Pancreas (tissue), 10 donors: ENCODE measurements at places on chromosomes 1 and 21.

DNA sequence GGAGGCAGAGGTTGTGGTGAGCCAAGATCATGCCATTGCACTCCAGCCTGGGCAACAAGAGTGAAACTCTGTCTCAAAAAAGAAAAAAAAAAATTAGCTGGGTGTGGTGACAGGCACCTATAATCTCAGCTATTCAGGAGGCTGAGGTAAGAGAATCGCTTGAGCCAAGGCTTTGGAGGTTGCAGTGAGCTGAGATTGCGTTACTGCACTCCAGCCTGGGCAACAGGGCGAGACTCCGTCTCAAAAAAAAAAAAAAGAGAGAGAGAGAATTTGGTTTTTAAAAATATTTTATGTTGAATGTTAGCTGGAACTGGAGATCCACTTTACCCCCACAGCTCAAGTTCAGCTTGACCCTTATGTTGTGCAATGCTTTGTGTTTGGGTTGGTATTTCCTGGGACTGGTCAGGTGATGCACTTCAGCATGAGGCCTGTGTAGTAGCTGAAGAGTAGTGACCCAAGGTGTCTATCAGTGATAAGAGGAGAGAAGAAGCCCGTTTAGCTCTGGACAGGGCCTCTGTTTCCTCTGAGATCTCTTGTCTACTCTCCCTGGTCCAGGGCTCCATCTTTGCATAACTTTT is 36.8 kb upstream of the MACF1 start:
- DNase-seq: no peak

- DNase-seq: no peak
Measured at GRCh38 chr1:42086146-42086545, 67.1 kb upstream of the GUCA2B start.

DNA sequence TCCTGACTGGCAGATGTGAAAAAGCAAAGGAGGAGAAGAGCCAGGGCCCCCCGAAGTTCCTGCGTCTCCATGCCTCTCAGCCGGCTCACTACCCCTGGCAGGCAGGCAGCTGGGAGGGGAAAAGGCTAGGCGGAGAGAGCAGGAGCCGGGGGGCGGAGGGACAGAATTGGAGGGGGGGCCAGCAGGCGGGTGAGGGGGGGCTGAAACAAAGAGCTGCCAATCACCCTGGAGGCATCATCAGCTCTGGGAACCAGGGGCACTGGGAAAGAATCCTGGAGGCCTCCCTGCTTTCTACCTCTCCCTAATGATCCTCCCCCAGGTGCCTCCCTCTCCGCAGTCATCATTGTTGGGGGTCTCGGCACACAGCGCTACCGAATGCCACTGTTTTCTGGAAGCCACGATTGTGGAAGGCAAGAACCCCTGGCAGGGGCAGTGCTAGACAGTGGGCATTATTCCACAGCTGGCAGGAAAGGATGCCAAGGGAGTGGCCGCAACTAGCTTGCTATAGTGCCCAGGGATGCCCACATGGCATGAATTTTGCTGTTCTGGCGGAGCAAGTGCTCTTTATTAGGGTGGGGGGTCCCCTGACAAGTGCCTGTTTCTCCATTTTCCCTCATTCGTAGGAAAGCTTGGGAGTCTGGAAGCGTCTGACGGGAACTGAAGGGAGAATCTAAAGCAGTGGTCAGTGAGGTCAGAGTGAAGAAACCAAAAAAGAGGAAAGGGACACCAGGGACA is at the start of gene THBS3:
TSS of gene THBS3 (minus strand) at position 92 of the 735 bp plus-strand sequence. CDS start at position 71, 21 bp downstream.
- DNase-seq: no peak

GRCh38 chr1:98781906-98782305 is 120.4 kb downstream of the SNX7 start:
- DNase-seq: no peak

GRCh38 chr1:17579951-17580939 is 40.7 kb downstream of the ARHGEF10L start:
- peak; percentile 89 for DNase-seq

- DNase-seq: no peak
Measured at GRCh38 chr1:24074817-24075589, 36.9 kb downstream of the MYOM3 start.

DNA sequence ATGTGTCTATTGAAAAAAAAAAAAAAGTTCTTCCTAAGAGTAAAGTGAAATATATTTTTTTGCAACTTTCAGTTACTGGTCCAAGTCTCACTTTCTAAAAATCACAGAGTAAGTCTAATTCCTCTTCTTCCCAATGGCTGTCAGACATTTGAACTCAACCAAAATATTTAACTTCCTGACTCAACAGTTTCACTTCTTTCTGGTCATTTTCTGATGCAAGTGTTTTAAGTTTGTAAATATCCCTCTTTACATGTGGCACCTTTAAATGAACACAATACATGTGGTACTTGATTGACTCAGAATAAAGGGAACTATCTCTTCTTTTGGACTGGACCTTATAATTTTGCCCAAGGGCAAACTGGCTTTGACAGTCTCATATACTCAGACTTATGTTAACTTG is 76.7 kb downstream of the ASH1L start:
- no peak for DNase-seq

DNA sequence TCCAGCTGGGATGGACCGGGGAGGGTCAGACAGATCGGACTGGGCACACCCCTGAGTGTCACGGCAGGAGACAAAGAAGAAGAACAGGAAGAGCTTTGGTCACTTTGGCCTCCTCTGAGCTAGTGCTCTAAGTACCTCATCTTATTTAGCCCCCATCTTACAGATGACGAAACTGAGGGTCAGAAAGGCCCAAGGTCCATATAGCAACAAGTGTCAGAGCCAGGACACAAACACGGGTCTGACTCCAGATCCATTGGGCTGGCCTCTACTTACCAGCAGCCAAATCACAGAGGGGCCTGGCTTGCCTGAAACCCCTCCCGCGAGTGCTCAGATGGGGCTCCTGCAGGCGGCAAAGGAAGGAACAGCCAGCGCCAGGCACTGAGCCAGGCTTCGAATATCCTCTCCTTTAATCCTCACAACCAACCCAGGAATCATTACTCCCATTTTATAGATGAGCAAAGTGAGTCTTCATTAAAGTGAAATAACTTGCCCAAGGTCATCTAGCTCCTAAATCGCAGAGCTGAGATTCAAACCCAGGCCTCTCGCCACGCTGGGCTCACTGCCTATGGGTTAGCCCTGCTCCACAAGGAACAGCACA is 25.7 kb upstream of the SELENON start:
- no peak for DNase-seq

GRCh38 chr1:223123011-223123610 is 19.9 kb downstream of the TLR5 start:
- no peak for DNase-seq

DNA sequence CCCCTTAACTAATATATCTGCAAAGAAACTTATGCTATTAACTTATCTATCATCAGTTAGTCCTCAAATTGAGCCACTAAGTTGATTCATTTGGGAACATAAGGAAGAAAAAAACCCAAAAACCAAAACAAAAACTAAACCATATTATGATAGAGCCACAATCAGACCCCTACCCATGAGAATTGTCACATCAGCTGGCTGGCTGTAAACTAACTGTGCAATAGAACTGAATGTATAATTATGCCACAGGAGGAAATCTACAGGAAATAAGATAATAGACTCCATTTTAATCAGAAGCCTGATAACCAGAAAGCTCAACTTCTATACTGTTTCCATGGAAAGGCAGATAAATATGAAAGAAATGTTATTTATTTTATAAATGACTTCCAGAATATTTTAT is 110.0 kb downstream of the RGL1 start:
- DNase-seq: no peak

GRCh38 chr1:170703591-170703990 is 39.7 kb downstream of the PRRX1 start:
- DNase-seq: no peak

DNA sequence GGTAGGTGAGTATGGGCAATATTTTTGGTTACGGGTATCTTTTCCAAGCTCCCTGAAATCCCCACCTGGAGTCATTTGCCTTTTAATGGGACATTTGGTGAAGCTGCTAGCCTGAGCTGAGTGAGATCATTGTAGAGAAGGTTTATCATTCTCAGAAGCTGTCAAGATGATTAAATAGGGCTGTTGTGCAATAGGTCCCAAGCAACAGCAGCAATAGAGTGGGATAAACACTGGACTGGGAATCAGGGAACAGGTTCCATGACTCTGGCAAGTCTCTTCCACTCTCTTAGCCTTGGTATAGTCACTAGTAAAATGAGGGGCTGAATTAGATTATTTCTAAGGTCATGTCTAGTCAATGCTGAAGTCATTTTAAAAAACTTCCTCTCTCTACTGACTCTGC is 30.3 kb upstream of the FAM78B start:
- DNase-seq: peak; percentile 36

- DNase-seq: no peak
Measured at GRCh38 chr21:46038341-46038829, 56.8 kb downstream of the COL6A1 start.

- no peak for DNase-seq
Measured at GRCh38 chr21:26851109-26851944, 6.1 kb upstream of the ADAMTS1 start.

- no peak for DNase-seq
Measured at GRCh38 chr1:15616373-15617172, 685 bp upstream of the DDI2 start.

DNA sequence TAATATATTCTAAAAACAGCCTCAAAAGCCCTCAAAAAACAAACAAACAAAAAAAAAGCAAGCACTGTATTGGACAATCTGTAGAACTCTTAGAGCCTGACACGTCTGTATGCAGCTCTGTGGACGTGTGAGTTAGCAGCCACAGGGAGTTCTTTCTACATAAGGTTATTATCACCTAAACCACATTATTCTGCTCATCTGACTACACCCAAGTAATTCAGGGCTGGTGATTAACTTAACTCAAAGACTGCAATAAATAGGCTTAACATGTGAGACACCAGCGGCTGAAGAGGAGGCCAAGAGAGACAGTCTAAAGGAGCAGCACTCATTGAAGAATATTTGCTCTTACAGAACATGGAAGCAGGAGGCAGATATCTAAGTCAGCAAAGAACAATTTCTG is 316.0 kb downstream of the VAV3 start:
- DNase-seq: no peak
